ENCODE measurements at places on chromosomes 6 and 20.
A peak's percentile ranks its signal among the peaks of the same experiment; 100 is the strongest.

- peak; percentile 28 for DNase-seq
Measured at GRCh38 chr20:38730989-38731737, 6.9 kb downstream of the SLC32A1 start.

- DNase-seq, result no peak
Measured at GRCh38 chr6:103680116-103680515, 1179.6 kb downstream of the HACE1 start.

- DNase-seq, result peak; percentile 54
Measured at GRCh38 chr6:692858-693722, at the start of gene EXOC2. EXOC2 (minus strand) TSS chr6:693139; CDS start chr6:637818, 55,321 bp downstream.

- DNase-seq, result no peak
Measured at GRCh38 chr6:43634702-43635303, 837 bp upstream of the MAD2L1BP start.

DNA sequence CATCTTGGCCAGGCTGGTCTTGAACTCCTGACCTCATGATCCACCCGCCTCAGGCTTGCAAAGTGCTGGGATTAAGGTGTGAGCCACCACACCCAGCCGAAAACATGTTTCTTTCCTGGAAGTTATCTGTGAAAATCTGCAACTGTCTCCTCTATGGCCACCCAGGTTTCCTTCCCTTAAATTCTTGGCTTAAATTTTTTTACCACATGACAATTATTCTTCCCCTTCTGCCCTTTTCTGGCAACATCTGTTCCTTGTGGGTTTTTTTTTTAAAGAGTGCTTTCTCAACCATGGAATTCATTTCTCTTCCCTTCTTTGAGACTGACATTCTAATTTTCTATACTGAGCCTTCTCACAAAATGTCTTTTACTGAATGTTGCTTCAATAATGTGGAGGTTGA is 59.6 kb downstream of the DOK5 start:
- no peak for DNase-seq

DNA sequence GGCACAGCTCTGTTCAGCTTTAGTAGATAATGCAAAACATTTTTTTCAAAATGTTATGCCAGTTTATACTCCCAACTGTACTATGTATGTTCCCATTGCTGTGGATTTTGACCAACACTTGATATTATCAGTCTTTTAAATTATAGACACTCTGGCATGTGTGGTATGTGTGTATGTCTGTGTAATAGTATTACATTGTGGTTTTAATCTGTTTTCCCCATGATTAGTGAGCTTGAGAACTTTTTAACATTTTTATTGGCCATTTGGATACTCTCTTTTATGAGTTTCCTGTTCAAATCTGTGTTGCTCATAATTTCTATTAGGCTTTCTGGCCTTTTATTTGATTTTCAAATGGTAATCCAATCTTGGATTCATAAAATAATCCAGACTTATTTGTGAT is 69.2 kb upstream of the TXNDC5 start:
- DNase-seq, result no peak

- no peak for DNase-seq
Measured at GRCh38 chr6:152232501-152233151, 404.5 kb downstream of the SYNE1 start.

DNA sequence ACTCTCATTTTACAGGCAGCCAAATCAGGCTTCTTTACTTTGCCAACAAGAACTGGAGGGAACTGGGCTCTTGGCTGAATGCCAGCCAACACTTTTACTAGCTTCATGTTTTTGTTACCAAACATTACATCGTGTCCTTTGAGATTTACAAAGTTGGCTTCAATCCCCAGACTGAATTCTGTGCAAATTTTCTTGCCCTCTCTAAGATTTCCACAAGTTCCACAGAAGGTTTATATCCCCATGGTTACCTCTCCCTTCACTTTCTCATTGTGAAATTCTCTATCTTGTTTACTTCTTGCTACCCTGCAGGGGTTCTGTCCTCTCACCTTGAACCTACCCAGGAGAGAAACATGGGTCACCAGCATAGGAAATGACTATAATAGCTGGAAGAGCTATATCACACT is 37.6 kb upstream of the PLCB1 start:
- no peak for DNase-seq

DNA sequence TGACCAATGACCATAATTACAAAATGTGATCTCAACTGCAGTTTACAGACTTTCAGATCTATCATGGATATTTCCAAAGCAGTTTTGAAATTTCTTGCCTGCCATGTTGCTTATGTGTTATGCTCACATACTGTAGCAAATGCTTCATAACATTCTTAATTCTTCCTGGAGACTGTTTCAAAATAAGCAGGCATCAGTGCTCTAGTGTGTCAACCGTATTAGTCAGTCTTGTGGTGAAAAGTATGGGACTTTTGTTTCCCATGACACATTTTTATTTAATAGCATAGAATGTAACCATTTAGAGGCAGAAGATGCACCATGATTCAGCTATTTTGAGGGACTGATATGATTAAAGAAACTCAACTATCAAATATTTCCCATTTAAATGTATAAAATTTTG is 1.7 kb downstream of the POPDC3 start:
- no peak for DNase-seq

GRCh38 chr20:59043698-59044097 is 1.1 kb upstream of the PRELID3B start:
- DNase-seq, result no peak

DNA sequence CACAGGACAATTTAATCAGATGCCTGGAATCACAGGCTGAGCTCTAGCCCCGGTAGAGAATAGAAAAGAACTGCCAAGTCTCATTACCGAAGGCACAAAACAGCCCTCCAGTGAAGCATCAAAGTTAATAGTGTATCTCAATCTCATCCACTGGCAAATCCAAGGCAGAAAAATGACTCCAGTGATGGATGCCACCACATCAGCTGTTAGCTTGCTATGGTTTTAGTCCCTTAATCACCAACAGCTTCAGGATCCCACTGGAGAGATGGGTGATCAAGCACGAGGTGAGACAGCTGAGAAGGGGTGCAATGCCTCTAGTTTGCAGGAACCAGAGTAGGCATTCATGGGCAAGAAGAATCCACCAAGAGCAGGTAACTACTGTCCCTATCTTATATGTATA is 81.8 kb downstream of the STK35 start:
- no peak for DNase-seq

GRCh38 chr6:96299525-96299924 is 222.1 kb upstream of the UFL1 start:
- DNase-seq, result no peak

GRCh38 chr6:70684794-70685493 is 17.3 kb downstream of the SMAP1 start:
- DNase-seq, result no peak

GRCh38 chr6:161727083-161727833 is 453.4 kb upstream of the AGPAT4 start:
- no peak for DNase-seq

- no peak for DNase-seq
Measured at GRCh38 chr6:44037847-44038542, 89.3 kb downstream of the MRPL14 start.

All from substantia nigra (tissue), 51 donors.